ENCODE measurements at places on chromosomes 16 and 17. TPM values are rescaled to one million over a fixed set of nuclear protein-coding genes. Genes with fewer than 3 reads are reported as not detected.

DNA sequence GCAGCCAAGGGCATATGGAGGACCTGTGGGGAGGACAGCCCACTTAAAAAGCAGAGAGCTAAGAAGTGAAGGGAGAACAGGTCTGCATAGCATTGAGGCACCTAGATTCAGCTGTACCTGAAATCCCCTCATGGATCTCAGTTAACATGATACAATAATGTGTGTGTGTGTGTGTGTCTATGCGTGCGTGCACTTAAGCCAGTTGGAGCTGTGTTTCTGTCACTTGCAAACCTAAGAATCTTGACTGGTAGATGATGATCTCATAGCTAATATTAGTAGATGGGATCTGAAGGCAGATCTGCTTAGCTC is 1.7 kb upstream of the ITPRIPL2 start:
- H3K27me3 ChIP-seq = peaks cover 18% of the 10 kb centered on the region
- no peak overlapping the region for H3K4me3 ChIP-seq
- no peaks in the 10 kb centered on the region for H3K4me1 ChIP-seq
- H3K36me3 ChIP-seq = no peaks in the 10 kb centered on the region
- H3K27ac ChIP-seq = no peak overlapping the region

DNA sequence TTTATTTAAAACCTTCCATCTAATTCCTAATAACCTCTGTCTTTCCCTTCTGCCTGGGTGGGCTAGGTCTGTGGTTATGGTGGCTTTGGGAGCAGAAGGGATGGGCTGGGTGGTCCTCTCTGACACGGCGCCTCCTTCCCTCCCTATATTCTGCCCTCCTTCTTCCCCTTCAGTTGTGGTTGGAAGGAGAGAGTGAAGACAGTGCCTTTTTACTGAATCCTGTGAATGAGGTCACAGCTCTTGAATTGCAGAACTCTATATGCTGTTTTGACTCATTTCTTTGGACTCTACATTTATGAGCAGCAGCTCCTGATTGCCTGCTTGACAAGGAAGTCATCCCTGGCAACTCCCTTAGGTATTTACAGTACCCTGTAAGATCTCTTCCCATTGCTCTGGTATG is 256.0 kb upstream of the ELAC2 start:
- no peaks in the 10 kb centered on the region for H3K36me3 ChIP-seq
- DNase-seq = no peak
- no peaks in the 10 kb centered on the region for H3K27me3 ChIP-seq
- no peak overlapping the region for H3K27ac ChIP-seq
- no peak overlapping the region for H3K4me3 ChIP-seq

GRCh38 chr16:381012-381788 is 578 bp downstream of the PGAP6 start:
- no peaks in the 10 kb centered on the region for H3K27me3 ChIP-seq
- peak overlapping the region; percentile 84 for H3K27ac ChIP-seq
- no peak for DNase-seq
- H3K36me3 ChIP-seq = no peaks in the 10 kb centered on the region

DNA sequence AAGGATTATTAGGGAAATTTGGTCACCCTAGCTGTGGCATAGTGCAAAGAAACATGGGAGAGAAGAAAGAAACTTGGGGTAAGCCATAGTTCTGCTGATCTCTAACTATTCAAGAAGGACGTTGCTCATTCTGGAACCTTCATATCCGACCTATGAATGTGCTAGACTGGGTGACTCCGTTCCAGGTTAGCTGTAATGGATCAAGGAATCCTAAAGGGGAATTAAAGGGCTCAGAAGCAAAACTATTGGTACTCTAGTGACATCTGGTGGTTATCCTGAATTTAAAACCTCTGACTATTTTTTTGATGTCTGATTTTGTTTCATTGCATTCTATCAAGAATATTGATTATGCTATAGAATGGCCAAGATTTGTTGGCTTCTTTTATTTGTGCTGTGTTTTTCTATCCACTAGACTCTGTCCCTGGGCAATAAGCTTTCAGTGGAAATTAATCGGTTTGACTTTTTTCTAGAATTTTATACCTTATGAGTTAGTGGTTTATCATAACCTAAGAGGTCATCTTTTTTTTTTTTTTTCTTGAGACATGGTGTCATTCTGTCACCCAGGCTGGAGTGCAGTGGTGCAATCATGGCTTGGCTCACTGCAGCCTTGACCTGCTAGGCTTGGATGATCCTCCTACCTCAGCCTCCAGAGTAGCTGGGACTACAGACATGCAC is 19.5 kb downstream of the PCTP start:
- no peak overlapping the region for H3K4me3 ChIP-seq
- no peaks in the 10 kb centered on the region for H3K27me3 ChIP-seq
- no peaks in the 10 kb centered on the region for H3K36me3 ChIP-seq

DNA sequence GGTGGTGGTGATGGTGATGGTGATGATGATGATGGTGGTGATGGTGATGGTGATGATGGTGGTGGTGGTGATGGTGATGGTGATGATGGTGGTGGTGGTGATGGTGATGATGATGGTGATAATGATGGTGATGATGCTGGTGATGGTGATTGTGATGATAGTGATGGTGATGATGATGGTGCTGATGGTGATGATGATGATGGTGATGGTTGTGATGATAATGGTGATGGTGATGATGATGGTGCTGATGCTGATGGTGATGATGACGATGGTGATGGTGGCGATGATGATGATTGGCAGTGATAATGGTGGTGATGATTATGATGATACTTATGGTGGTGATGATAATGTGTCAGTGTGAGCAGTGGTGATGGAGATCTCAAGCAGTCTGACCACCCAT is 90.8 kb upstream of the FOXF1 start:
- no peaks in the 10 kb centered on the region for H3K36me3 ChIP-seq
- DNase-seq = no peak
- H3K27me3 ChIP-seq = peaks cover 8% of the 10 kb centered on the region
- H3K27ac ChIP-seq = no peak overlapping the region
- H3K4me3 ChIP-seq = no peak overlapping the region

DNA sequence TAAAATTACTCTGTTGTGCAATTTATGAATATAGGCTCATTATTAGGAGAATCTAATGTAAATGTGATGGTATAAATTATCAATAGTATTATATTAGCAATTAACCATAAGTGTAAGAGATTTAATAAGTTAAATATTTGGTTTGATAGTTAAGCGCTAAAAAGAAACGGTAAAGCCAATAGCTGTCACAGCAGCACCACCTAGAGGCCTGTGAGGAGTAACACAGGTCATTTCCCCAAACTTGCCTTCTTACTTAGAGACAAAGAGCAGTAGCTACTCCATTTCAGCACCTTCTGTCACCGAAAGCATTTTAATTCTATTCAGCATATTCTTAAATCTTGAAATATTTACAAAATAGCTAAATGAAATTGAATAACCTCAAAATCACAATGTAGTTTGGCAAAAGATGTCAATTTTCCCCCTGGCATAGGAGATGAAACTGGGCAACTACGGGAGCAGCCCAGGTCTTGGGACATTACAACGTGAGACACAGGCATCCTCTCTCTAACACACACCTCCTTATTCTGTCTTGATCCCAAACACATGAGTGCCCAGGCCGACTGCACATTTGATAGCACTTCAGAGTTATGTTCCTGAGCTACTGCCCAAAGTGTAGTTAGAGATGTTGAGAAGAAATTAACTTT is 14.3 kb upstream of the DYNLRB2 start:
- no peak overlapping the region for H3K27ac ChIP-seq
- H3K27me3 ChIP-seq = no peaks in the 10 kb centered on the region
- peaks cover 2% of the 10 kb centered on the region for H3K4me1 ChIP-seq
- H3K36me3 ChIP-seq = no peaks in the 10 kb centered on the region
- peak; percentile 74 for DNase-seq

GRCh38 chr17:79905832-79906231 is 66.6 kb upstream of the CBX4 start:
- DNase-seq = no peak
- no peaks in the 10 kb centered on the region for H3K4me1 ChIP-seq
- no peak overlapping the region for H3K4me3 ChIP-seq
- H3K27me3 ChIP-seq = peaks cover 12% of the 10 kb centered on the region
- H3K36me3 ChIP-seq = no peaks in the 10 kb centered on the region

GRCh38 chr17:28494445-28495188 is 11.5 kb upstream of the FOXN1 start:
- DNase-seq = peak; percentile 70
- no peaks in the 10 kb centered on the region for H3K27me3 ChIP-seq
- H3K4me1 ChIP-seq = no peaks in the 10 kb centered on the region
- H3K36me3 ChIP-seq = no peaks in the 10 kb centered on the region
- H3K27ac ChIP-seq = no peak overlapping the region

- peak overlapping the region; percentile 48 for H3K27ac ChIP-seq
- H3K27me3 ChIP-seq = peaks cover 29% of the 10 kb centered on the region
- no peak for DNase-seq
Measured at GRCh38 chr17:74326506-74326905, 480 bp downstream of the KIF19 start.

DNA sequence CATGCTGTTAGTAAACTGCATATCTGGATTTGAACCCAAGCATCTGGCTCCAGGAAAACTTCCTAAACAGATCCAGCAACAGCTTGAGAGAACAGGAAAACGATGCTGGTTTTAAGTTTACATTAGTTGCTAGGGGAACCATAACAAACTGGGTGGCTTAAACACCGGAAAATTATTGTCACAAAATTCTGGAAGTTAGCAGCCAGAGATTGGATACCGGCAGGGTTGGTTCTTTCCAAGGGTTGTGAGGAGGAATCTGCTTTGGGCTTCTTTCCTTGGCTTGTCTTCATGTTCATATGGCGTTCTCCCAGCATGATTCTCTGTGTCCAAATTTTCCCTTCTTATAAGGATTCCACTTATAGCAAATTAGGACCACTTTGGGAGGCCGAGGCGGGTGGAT is 276.9 kb upstream of the TOM1L1 start:
- no peak for DNase-seq
- H3K36me3 ChIP-seq = no peaks in the 10 kb centered on the region
- no peaks in the 10 kb centered on the region for H3K27me3 ChIP-seq
- H3K27ac ChIP-seq = no peak overlapping the region
- no peaks in the 10 kb centered on the region for H3K4me1 ChIP-seq
- no peak overlapping the region for H3K4me3 ChIP-seq

- DNase-seq = no peak
- no peaks in the 10 kb centered on the region for H3K36me3 ChIP-seq
- no peaks in the 10 kb centered on the region for H3K4me1 ChIP-seq
- no peaks in the 10 kb centered on the region for H3K27me3 ChIP-seq
- no peak overlapping the region for H3K27ac ChIP-seq
Measured at GRCh38 chr16:63982110-63982509, 1139.8 kb downstream of the CDH11 start.

DNA sequence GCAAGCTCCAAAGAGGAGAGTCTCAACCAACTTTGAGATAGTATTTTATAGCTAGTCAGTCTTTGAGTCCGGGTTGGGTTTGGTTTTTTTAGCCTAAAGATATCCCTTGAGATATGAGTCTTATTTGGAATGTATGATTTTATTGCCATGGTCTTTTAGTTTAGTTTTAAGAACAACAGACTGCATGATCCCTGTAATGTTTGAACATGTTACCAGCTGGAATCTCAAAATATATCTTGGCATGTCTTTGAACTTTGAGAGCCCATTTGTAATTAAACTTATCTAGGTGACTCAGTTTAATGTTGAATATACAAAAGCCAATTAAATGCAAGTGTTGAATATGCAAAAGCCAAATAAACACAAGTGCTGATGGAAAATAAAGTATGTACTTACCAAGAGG is 100.6 kb downstream of the TANGO6 start:
- no peak for DNase-seq
- peaks cover 16% of the 10 kb centered on the region for H3K36me3 ChIP-seq
- H3K4me1 ChIP-seq = no peaks in the 10 kb centered on the region
- H3K27me3 ChIP-seq = no peaks in the 10 kb centered on the region
- H3K27ac ChIP-seq = no peak overlapping the region

GRCh38 chr16:54648575-54648974 is 282.1 kb upstream of the IRX5 start:
- no peaks in the 10 kb centered on the region for H3K36me3 ChIP-seq
- H3K27ac ChIP-seq = no peak overlapping the region
- H3K4me1 ChIP-seq = no peaks in the 10 kb centered on the region

DNA sequence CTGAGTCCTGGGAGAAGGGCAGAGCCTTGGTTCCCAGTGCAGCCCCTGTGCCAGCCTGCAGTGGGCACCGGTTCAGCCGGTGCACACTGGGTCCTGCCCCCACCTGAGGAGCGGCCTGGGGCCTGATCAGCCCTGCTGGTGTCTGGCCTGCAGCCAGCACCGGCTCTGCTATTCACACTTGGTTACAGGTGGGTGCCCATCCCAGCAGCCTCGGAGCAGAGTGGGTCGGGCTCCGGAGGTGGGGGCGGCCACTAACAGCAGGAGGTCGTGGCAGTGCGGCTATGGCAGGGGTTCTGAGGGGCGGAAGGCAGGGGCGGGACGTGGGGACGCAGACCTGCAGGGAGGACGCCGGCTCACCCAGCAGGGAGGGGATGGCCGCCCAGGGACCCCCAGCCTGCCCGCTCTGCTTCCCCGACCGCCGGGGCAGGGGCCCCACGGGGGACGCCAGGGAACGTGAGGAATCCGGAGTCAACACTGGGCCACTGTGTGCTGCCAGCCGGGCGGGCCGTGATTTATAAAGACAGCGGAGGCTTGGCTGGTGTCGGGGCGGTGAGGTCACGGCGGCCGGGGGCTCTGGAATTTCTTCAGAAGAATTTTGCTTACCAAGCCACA is 20.3 kb downstream of the METRNL start:
- DNase-seq = no peak
- peaks cover 26% of the 10 kb centered on the region for H3K27me3 ChIP-seq
- no peak overlapping the region for H3K27ac ChIP-seq
- H3K4me3 ChIP-seq = no peak overlapping the region

DNA sequence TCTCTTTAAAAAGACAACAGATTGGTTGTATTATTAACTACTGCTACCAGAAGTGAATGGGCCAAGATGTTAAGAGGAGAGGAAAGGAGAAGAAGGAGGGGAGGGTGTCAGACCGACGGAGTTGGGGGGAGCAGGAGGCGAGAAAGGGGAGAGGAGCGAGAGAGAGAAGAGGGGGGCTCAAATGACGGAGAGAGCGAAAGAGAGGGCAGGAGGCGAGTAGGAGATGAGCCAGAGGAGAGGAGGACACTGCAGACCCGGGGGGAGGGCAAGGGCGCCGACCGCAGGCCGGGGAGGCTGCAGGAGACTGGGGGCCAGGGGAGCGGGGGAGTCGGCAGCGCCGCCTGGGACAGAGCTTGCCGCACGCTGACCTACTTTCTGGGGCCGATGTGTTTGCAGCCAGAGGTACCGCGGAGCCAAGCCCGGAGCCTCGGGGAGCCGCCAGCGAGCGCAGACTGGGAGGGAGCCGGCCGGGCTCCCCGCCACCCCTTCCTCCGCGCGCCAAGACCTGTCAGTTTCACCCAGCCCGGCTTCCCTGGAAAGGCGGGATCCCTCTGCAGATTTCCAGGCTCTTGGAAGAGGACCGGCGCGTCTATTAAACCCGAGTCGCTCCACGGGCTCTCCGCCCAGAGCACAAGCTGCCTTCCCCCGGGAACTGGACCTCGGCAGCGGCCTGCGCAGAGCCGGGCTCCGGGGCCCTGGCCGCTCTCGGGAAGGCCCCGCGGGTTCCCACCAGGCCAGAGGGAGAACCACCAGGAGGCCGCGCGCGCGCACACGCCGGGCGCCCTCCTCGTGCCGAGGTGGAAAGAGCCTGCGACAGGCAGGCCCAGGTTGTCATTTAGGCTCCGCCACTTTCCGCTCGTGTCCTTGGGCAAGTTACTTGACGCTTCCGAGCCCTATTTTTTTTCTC is 74.6 kb downstream of the CMC2 start:
- peak overlapping the region; percentile 77 for H3K4me3 ChIP-seq
- H3K36me3 ChIP-seq = peaks cover 4% of the 10 kb centered on the region
- H3K4me1 ChIP-seq = peaks cover 7% of the 10 kb centered on the region
- no peak for DNase-seq
- H3K27me3 ChIP-seq = peaks cover 81% of the 10 kb centered on the region

The PITPNM3 gene
- polyA plus RNA-seq = not detected

The MPP2 gene
- polyA plus RNA-seq = 1.1 TPM

The TP53TG3B gene
- not detected for polyA plus RNA-seq

The APOBR gene
- polyA plus RNA-seq = 1.1 TPM

The FA2H gene
- not detected for polyA plus RNA-seq

The CACNA1H gene
- 1.8 TPM for polyA plus RNA-seq

The SPATA22 gene
- polyA plus RNA-seq = not detected

Data from naive thymus-derived CD8-positive, alpha-beta T cell (primary cell).